ENCODE measurements at places on chromosomes 3 and 15.

DNA sequence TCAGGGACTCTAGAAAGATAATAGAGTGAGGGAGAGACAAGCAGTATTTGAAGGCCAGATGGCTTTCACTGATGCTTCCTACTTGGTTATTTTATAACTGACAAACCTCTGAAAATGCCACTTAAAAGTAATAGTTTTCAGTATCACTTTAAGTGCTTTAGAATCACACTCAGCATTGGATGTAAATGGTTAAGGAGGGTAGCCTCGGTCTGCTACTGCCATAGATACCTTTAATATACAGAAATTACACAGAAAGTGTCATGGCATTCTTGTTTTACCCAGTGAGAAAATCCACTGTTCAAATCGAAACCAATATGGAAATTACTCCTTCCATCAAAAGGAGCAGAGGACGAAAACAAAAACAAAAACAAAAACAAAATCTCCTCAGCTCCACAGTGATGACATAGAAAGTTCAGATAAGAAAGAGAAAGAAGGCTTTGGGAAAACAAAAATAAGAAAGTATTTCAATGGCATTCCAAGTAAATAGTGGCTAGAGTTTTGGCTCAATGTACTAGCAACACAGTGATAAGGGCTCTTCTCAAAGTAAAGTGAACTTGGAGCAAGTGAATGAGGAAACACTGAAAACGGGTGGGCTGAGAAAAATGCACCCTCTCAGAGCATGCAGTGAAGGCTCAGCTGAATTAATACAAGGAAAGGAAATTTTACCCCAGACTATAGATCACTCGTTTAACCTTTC, 43.2 kb upstream of the CD47 start:
- no peaks in the 10 kb centered on the region for H3K4me1 ChIP-seq
- H3K4me3 ChIP-seq: no peak overlapping the region
- H3K27ac ChIP-seq: no peak overlapping the region
- DNase-seq: no peak

GRCh38 chr15:39504808-39505207, 76.1 kb upstream of the THBS1 start:
- no peaks in the 10 kb centered on the region for H3K27me3 ChIP-seq
- no peaks in the 10 kb centered on the region for H3K4me1 ChIP-seq
- DNase-seq: no peak
- no peaks in the 10 kb centered on the region for H3K36me3 ChIP-seq

DNA sequence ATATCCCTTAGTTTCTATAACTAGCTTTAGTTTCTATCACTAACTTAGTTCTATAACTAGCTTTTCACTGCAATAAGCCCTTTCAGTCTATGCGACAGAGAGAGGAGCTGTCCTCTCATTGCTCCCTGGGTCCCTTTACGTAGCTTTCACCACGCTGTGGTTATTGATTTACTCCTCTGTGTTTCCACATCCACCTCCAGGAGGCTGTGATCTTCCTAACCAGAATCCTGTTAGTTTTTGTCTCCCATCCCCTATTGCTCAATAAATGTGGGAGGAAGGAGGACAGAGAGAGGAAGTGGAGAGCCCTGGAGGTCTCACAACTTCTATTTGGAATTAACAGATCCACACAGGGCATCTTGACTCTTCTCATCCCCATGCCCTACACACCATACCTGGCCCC, 1036.1 kb downstream of the MCTP2 start:
- H3K27ac ChIP-seq: no peak overlapping the region
- no peaks in the 10 kb centered on the region for H3K36me3 ChIP-seq
- no peaks in the 10 kb centered on the region for H3K4me1 ChIP-seq
- H3K4me3 ChIP-seq: no peak overlapping the region
- H3K27me3 ChIP-seq: no peaks in the 10 kb centered on the region

- no peaks in the 10 kb centered on the region for H3K36me3 ChIP-seq
- peaks cover 5% of the 10 kb centered on the region for H3K4me1 ChIP-seq
- H3K4me3 ChIP-seq: no peak overlapping the region
Measured at GRCh38 chr15:78334845-78335244, 5.3 kb upstream of the CRABP1 start.

DNA sequence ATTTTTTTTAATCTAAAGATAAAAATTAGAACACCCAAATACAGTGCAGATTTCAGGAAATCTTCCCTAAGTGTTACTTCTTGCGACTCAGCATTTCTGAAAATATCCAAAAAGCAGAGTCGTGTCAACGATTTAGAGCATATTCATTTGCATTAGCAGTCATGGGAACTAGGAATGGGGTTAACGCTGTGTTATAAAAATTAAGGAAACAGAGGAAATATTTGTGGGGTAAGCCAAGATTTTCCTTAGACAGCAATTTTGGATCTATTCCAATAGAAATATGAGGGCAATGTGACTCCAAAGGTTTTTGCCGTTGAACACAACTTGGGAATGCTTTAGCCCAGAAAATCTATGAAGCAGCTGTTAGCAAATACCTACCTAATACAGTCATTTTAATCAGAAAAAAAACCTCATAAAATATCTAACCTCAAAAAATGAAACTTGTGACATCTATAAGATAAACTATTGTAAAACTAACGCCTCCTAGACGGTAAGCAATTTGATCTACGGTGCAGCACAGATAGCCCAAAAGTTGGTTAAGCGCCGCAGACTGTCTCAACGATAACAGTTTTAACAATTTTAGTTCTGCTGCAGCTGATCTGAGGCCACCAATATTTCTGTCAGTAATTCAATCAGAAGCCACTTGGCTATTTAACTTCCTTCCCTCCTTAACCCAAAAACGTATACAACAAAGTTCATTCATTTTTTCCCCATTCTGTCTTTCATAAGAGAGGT, 5.8 kb upstream of the ATP11B start:
- no peak for DNase-seq
- no peaks in the 10 kb centered on the region for H3K4me1 ChIP-seq
- no peak overlapping the region for H3K4me3 ChIP-seq
- H3K27ac ChIP-seq: no peak overlapping the region
- H3K36me3 ChIP-seq: no peaks in the 10 kb centered on the region

- peak overlapping the region; percentile 8 for H3K4me3 ChIP-seq
- no peak overlapping the region for H3K27ac ChIP-seq
- H3K36me3 ChIP-seq: peaks cover 8% of the 10 kb centered on the region
- peaks cover 33% of the 10 kb centered on the region for H3K4me1 ChIP-seq
Measured at GRCh38 chr3:184910664-184911063, 98.7 kb downstream of the VPS8 start.

- no peak overlapping the region for H3K27ac ChIP-seq
- peak overlapping the region; percentile 21 for H3K4me3 ChIP-seq
- DNase-seq: no peak
- peaks cover 24% of the 10 kb centered on the region for H3K36me3 ChIP-seq
- peaks cover 16% of the 10 kb centered on the region for H3K4me1 ChIP-seq
- no peaks in the 10 kb centered on the region for H3K27me3 ChIP-seq
Measured at GRCh38 chr3:33426630-33427317, 13.4 kb downstream of the UBP1 start.

- H3K4me1 ChIP-seq: no peaks in the 10 kb centered on the region
- no peaks in the 10 kb centered on the region for H3K36me3 ChIP-seq
- no peak overlapping the region for H3K27ac ChIP-seq
- no peak overlapping the region for H3K4me3 ChIP-seq
Measured at GRCh38 chr15:58201516-58201915, 63.3 kb downstream of the AQP9 start.

GRCh38 chr3:111972891-111973290, 5.9 kb upstream of the ABHD10 start:
- H3K27ac ChIP-seq: no peak overlapping the region
- no peaks in the 10 kb centered on the region for H3K4me1 ChIP-seq
- no peaks in the 10 kb centered on the region for H3K27me3 ChIP-seq
- DNase-seq: no peak
- H3K36me3 ChIP-seq: no peaks in the 10 kb centered on the region

- H3K4me3 ChIP-seq: no peak overlapping the region
- no peak for DNase-seq
- no peaks in the 10 kb centered on the region for H3K27me3 ChIP-seq
- H3K4me1 ChIP-seq: peaks cover 3% of the 10 kb centered on the region
Measured at GRCh38 chr3:122533931-122534334, 19.2 kb upstream of the KPNA1 start.

DNA sequence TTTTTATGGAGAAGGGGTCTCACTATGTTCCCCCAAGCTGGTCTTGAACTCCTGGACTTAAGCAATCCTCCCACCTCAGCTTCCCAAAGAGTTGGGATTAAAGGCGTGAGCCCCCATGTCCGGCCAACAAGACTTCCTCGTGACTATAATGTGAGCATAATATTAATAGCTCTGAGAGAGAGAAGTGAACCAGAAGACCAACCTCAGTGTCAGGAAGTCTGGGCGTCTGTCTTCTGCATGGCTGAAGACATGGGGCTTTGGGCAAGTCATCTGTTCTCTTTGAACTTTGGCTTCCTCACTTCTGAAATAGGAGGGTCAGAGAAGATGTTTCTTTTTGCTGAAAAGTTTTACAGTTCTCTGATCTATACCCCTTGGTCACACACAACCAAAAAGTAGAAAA, 92.1 kb downstream of the SLC49A4 start:
- no peak overlapping the region for H3K27ac ChIP-seq
- peaks cover 10% of the 10 kb centered on the region for H3K4me1 ChIP-seq
- H3K27me3 ChIP-seq: no peaks in the 10 kb centered on the region

DNA sequence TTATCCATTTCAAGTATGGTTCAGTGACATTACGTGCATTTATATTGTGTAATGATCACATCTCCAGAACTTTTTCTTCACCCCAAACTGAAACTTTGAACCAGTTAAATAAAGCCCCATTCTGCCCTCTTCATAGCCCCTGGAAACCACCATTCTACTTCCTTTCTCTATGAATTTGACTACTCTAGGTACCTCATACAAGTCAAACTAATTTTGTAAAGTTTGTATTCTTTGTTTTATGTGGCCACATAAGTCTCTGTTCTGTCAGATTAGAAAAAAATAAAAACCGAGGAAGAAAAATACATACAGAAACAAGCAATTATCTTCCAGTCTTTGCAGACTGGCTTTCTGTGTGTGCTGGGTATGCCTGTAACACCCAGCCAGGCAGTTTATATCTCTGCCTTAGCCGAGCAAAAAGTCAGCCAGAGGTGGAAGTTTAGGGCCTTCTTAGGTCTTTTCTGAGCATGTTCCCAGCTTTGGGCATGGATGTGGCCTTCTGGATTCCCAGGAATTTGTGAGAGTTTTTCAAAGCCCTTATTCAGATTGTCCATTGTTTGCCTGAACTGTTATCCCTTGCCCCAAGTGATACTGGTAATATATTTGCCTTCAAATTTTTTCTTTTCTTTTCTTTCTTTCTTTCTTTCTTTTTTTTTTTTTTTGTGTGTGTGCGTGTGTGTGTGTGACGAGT, 6.0 kb upstream of the GRAMD1C start:
- no peaks in the 10 kb centered on the region for H3K27me3 ChIP-seq
- H3K4me1 ChIP-seq: peaks cover 10% of the 10 kb centered on the region
- no peak overlapping the region for H3K27ac ChIP-seq
- no peaks in the 10 kb centered on the region for H3K36me3 ChIP-seq

DNA sequence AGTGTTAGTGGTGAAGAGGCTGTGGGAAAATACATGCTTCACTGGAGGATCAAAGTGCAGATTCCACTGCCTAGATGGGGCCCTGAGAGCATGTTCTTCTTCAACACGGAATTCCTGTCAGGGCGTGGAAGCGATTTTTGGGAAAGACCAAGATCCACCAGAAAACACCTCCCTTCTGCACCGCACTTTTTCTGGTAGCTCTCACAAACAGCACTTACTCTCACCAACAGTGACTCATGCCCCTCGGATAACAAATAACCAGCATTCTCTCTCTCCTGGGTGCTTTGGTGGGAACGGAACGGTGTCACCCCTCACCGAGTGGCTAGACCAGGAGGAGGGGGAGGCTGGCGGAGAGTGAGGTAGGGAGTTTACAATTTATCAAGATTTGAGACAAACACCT, 40.1 kb downstream of the ADAMTSL3 start:
- peaks cover 5% of the 10 kb centered on the region for H3K4me1 ChIP-seq
- H3K4me3 ChIP-seq: no peak overlapping the region
- H3K27ac ChIP-seq: no peak overlapping the region
- H3K36me3 ChIP-seq: no peaks in the 10 kb centered on the region

GRCh38 chr15:101675796-101676582, 23.8 kb upstream of the TM2D3 start:
- DNase-seq: peak; percentile 47
- no peaks in the 10 kb centered on the region for H3K4me1 ChIP-seq
- H3K4me3 ChIP-seq: no peak overlapping the region
- H3K36me3 ChIP-seq: no peaks in the 10 kb centered on the region
- H3K27ac ChIP-seq: no peak overlapping the region

DNA sequence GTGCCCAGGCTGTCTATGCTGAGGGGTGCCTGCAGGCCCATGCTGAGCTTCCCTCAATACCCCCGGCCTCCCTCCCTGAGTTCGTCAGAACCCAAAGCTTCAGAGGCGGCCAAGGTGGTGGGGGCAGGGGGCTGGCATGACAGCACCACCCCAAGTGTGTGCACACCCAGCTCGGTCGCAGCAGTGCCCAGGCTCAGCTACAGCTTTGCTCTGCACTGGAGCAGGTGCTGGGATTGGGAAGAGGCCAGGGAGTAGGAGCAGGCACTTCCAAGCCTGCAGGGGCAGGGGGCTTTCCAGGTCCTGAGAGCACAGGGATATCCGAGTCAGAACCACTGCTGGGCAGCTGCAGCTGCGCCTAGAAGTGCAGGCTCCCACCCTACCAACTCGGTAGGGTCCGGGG, 283.9 kb downstream of the UBE2E2 start:
- no peak overlapping the region for H3K4me3 ChIP-seq
- H3K27ac ChIP-seq: no peak overlapping the region
- DNase-seq: no peak
- H3K36me3 ChIP-seq: peaks cover 22% of the 10 kb centered on the region

DNA sequence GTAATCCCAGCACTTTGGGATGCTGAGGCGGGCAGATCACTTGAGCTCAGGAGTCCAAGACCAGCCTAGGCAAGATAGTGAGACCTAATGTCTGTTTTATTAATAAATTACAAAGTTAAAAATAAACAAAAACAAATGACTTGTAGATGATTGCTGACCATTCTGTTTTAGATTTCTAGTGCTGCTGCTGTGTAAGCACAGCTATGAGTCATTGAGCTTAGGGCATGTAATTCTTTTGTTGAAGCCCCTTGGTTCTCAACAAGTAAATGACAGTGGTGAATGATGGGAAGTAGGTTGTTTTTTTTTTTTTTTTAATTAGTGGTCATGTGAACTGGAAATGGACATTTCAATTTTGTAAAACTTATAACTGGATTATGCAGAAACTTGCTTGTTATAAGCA, 63.3 kb downstream of the LEO1 start:
- no peaks in the 10 kb centered on the region for H3K27me3 ChIP-seq
- H3K27ac ChIP-seq: no peak overlapping the region

GRCh38 chr3:40843851-40844548, 319.2 kb downstream of the ZNF621 start:
- no peaks in the 10 kb centered on the region for H3K27me3 ChIP-seq
- H3K4me1 ChIP-seq: peaks cover 15% of the 10 kb centered on the region
- no peak overlapping the region for H3K27ac ChIP-seq

- DNase-seq: no peak
- no peaks in the 10 kb centered on the region for H3K4me1 ChIP-seq
- H3K4me3 ChIP-seq: no peak overlapping the region
- no peaks in the 10 kb centered on the region for H3K36me3 ChIP-seq
- H3K27me3 ChIP-seq: no peaks in the 10 kb centered on the region
Measured at GRCh38 chr3:2851835-2852234, 258.3 kb downstream of the IL5RA start.

GRCh38 chr3:59506191-59506590, 456.4 kb upstream of the CFAP20DC start:
- no peak for DNase-seq
- H3K4me3 ChIP-seq: no peak overlapping the region
- H3K36me3 ChIP-seq: peaks cover 7% of the 10 kb centered on the region

Measured in H9 (cell line).